ENCODE measurements at places on chromosomes 13 and 19.
A peak's percentile ranks its signal among the peaks of the same experiment; 100 is the strongest.

- no peak for DNase-seq
Measured at GRCh38 chr13:94232161-94232950, 247.1 kb downstream of the DCT start.

- DNase-seq: peak; percentile 76
Measured at GRCh38 chr13:114099191-114099590, 33.2 kb downstream of the RASA3 start.

- no peak for DNase-seq
Measured at GRCh38 chr19:46823049-46823448, 27.6 kb downstream of the AP2S1 start.

GRCh38 chr19:2221250-2221831 is 14.8 kb downstream of the PLEKHJ1 start:
- no peak for DNase-seq

- no peak for DNase-seq
Measured at GRCh38 chr13:41299316-41300094, 11.6 kb upstream of the NAA16 start.

DNA sequence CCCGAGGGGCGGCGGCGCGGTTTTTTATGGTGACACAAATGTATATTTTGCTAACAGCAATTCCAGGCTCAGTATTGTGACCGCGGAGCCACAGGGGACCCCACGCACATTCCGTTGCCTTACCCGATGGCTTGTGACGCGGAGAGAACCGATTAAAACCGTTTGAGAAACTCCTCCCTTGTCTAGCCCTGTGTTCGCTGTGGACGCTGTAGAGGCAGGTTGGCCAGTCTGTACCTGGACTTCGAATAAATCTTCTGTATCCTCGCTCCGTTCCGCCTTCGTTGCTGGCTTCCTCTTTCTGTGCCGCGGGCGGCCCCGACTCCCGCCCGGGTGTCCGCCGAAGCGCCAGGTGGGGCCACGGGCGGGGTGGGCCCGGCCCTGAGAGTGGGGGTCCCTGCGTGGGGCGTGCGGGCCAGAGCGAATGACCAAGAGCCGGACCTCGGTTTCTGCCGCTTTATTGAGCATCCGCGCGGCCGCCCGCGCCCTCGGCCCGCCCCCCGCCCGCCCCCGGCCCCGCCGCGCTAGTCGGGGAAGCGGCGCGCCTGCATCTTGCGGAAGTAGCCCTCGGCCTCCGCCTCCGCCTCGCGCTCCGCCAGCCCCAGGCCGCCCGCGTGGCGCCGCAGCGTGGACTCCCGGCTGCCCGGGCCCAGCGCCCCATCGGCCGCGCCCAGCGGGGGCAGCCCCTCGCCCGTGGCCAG is 9.6 kb downstream of the PLPPR3 start:
- no peak for DNase-seq

- peak; percentile 29 for DNase-seq
Measured at GRCh38 chr19:3034656-3035541, 5.8 kb upstream of the TLE2 start.

DNA sequence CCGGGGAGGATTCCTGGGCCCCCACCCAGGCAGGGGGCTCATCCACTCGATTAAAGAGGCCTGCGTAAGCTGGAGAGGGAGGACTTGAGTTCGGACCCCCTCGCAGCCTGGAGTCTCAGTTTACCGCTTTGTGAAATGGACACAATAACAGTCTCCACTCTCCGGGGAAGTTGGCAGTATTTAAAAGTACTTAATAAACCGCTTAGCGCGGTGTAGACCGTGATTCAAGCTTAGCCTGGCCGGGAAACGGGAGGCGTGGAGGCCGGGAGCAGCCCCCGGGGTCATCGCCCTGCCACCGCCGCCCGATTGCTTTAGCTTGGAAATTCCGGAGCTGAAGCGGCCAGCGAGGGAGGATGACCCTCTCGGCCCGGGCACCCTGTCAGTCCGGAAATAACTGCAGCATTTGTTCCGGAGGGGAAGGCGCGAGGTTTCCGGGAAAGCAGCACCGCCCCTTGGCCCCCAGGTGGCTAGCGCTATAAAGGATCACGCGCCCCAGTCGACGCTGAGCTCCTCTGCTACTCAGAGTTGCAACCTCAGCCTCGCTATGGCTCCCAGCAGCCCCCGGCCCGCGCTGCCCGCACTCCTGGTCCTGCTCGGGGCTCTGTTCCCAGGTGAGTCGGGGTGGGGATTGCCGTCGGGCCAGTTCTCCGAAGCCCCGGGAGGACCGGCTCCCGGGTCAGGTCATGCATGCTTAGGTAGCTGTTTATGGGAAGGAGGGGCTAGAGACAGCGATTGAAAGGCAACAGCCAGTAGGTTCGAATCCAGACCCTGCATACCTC is at the start of gene ICAM1:
Gene ICAM1, plus strand, starts transcription at position 505 of the 779 bp plus-strand sequence. Its CDS starts 40 bp downstream, at position 545.
- DNase-seq: no peak

GRCh38 chr13:90680826-90681225 is 666.7 kb upstream of the MIR17HG start:
- no peak for DNase-seq

DNA sequence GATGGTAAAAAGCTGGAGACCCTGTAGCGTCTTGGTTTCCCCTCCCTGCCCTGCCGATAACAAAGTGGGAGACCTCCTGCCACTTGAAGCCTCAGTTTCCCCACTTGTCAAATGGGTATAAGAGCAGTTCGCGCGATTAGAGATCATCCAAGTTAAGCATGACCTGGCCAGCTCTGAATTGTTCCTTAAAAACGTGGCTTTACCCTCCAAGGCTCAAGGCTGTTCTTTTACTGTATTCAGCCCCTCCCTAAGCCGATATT is 421 bp downstream of the TNPO2 start:
- DNase-seq: peak; percentile 32
